Naive thymus-derived CD4-positive, alpha-beta T cell (primary cell): ENCODE measurements at places on chromosomes 7 and 10. TPM values are rescaled to one million over a fixed set of nuclear protein-coding genes. Genes with fewer than 3 reads are reported as not detected.

Gene CAV2
- not detected for polyA plus RNA-seq

Gene CPN1
- polyA plus RNA-seq, result not detected

Gene PTPRZ1
- polyA plus RNA-seq, result not detected

Gene UPK3BL2
- polyA plus RNA-seq, result 3.4 TPM

Gene SFTPD
- not detected for polyA plus RNA-seq

Gene NEUROD6
- not detected for polyA plus RNA-seq

DNA sequence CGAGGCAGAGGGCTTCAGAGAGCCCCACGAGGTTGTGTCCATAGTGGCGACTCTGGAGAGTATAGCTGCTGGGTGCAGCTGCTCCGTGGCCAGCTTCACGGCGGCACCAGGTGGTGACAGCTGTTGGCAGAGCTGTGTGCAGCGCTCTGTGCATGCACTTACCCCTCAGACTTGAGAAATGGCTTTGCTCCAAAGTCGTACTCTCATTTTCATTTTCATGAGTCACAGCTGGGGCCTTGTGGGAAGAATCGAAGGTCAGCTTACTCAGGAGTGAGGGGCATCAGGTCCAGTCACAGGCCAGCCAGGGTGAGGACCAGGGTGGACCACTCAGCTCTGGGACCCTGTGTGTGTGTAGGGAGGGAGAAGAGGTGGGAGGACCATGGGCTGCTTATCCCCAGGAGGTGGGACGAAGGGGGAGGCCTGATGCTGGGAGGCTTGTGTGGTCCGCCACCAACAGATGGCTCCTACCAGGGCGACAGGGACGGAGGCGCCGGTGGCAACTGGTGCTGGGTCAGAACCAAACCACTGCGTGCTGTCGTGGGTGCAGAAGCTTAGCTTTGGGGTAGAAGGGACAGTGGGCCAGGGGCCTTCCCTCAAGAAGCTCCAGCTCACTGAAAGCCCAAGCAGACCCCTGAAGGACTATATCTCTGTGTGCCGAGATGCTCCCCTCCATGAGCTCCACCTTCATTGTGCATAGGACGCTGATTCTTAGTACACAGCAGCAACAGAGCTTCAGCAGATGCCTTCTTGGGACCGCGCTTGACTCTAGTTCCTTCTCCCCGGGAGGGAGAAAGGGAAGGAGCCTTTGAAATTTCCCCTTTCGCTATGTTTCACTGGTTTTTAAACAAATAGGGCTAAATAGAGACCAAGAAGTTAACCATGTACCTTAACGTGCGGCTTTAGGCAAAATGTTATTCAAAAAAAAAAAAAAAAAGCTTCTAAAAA is 225.0 kb downstream of the CELF2 start:
- DNase-seq, result no peak

- no peak for DNase-seq
Measured at GRCh38 chr10:84306751-84307384, 21.5 kb upstream of the CCSER2 start.

DNA sequence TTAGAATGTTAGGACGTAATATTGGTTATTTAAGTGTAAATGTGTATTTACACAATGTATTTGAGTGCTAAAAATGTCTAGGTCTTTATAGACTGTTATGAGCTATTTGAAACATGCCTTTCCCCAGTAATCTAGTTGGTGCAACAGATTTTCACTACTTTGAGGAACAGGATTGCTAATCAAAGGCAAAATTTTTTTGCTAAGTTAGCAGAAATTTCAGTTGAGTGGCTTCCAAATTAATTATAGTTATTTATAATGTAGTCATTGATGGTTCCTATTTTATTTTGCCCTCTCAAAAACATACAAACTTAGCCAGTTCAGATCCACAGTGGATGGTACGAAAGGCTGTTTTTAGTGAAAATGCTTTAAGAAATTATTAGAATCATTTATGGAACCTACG is 78.7 kb upstream of the LYZL2 start:
- DNase-seq, result no peak

GRCh38 chr7:74228951-74229900 is 19.4 kb downstream of the LAT2 start:
- no peak for DNase-seq

DNA sequence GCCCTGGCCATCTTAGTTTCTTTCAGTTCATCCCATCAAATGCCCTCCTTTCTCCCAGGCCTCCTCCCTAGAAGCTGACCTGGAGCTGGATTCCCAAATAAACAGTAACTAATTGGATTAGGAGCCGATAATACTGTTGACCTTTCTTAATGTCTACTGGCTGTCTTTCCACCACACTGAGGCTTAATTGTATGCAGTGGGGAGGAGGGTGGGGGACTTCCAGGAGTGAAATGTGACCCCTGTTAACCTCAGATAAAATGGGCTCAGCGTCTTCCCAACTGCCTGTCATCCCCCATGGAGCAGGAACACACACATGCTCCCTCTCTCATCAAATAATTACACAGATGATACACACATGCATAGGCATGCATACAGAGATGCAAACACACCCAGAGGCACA is 53.7 kb upstream of the LBX1 start:
- DNase-seq, result no peak

DNA sequence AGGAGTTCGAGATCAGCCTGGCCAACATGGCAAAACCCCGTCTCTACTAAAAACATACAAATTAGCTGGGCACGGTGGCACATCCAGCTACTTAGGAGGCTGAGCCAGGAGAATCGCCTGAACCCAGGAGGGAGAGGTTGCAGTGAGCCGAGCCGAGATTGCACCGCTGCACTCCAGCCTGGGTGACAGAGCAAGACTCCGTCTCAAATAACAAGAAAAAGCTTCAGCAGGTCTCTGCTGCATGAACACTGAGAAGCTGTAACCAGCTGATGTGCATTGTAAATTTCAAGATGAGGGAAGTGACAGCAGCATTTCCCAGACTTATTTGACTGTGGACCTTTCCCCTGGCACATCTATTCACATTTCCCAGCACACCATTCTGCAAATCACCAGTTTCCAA is 222.0 kb downstream of the CALN1 start:
- DNase-seq, result no peak

GRCh38 chr10:44723619-44724325 is 187.4 kb upstream of the TMEM72 start:
- no peak for DNase-seq

DNA sequence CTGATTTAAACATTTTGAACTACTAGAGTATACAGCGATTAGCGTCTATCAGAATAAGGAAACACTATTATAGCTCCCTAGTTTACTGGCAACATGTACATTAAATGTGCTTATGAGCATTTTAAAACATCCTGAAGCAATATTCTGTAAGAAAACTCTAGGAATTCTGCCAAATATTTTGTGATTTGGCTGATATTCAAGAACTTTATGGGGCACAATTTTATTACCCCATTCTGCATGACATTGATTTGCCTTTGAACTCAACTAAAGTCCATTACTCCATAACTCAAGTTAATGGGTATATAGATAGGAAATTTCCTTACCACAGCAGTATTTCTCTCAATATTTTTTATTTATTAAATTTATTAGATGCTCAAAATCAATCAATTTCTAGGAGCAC is 369.9 kb upstream of the KCND2 start:
- no peak for DNase-seq
